Suppressor macrophage treated with lipopolysaccharide for 1 hour (primary cell): ENCODE measurements at places on chromosomes 16 and 17.
A peak's percentile ranks its signal among the peaks of the same experiment; 100 is the strongest.

DNA sequence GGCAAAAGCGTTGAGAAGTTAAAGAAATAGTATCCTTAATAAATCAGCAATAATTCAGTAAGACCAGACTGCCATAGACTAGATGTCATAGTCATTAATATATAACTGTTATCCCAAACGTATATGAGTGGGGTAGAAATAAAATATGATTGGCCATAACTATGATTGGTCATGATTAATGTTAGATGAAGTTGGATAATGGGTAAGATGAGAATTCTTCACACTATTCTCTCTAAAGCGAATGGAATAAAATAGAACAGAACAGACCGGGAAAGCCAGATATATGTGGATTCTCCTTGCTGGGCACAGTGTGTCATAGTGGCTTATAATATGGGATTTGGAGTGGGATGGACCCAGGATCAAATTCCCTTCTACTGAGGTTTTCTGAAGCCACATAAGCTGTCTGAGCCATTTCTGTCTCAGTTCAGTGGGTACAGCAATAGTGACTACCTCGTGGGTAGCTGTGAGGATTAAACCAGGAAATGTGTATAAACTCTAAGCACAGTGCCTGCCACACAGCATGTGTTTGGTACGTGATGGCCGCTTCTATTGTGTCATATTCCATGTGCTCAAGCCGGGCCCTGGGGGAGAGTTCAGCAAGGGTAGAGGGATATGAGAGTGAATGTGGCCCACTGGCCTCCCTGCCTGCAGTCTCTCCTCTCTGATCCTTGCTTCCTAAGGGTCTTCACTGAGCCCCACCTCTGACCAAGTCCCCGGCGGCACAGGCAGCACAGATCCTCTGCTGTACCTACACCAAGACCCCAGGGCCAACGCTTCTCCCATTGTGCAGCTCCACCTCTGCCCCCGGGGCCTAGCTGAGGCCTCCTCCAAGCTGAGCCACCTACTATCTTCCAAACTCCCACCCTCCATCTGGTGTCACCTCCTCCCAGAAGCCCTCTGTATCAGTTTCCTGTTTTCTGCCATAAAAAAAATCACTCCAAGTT, 3.7 kb downstream of the CETP start:
- peak; percentile 29 for DNase-seq

DNA sequence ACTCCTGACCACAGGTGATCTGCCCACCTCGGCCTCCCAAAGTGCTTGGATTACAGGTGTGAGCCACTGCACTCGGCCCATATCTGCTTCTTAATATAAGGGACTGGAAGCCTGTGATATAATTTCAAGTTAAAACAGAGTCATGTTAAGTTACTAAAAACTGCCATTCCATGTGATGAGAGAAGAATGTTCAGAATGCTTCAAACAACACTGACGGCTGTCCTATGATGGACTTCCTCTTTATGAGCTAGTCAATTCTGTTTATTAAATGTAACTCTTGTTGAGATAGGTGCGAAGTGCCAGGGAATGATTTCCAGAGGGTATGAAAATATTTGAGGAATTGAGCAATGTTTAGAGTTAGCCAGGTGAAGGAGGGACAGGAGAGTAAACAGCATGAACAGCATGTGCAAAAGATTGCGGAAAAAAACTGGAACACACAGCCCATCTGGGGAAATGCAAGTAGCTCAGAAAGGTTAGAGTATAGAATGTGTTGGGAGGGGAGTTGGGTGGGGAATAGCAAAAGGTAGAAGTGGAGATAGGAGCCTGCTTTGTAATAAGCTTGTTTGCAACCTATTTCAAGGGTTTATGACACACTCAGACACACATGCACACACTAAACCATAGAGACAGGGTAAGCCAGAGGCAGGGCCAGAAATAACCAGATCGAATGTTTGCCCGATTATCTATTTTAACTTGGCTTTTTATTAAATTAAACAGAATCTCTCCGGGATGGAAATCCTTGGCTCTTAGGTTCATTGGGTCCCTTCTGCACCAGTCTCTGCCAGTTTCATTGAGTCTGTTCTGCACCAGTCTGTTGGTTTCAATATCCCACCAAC, 135.6 kb upstream of the COX10 start:
- no peak for DNase-seq

GRCh38 chr17:80970762-80971703, 20.6 kb upstream of the CHMP6 start:
- no peak for DNase-seq

DNA sequence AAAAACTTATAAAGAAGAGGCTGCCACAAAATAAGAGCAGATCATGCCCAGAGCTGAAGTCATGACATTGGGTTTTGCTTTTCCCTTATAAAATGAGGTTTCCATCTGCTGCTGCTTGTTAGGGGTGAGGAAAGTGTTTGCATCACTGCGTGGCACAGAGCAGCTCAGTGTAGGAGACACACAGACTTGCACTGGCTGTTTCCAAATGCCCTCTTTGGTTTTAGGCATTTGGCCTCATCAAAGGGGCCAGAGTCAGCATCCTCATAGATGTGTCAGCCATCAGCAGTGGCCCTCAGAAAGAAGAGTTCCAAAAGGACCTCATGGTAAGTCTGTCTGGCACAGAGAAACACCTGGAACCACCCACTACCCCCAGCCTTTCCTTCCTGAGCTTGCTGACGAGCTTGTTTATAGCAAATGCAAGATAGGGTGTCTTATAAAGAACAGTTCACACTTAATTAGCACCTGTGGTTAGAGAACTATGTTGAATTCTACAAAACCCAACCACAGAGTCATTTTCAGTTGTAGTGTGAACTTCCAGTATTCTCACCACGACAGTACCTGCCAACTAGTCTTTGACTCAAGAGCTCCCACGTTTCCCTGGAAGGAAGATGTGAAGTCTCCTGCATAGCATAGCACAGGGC, 17.0 kb downstream of the VWA3A start:
- DNase-seq = no peak

DNA sequence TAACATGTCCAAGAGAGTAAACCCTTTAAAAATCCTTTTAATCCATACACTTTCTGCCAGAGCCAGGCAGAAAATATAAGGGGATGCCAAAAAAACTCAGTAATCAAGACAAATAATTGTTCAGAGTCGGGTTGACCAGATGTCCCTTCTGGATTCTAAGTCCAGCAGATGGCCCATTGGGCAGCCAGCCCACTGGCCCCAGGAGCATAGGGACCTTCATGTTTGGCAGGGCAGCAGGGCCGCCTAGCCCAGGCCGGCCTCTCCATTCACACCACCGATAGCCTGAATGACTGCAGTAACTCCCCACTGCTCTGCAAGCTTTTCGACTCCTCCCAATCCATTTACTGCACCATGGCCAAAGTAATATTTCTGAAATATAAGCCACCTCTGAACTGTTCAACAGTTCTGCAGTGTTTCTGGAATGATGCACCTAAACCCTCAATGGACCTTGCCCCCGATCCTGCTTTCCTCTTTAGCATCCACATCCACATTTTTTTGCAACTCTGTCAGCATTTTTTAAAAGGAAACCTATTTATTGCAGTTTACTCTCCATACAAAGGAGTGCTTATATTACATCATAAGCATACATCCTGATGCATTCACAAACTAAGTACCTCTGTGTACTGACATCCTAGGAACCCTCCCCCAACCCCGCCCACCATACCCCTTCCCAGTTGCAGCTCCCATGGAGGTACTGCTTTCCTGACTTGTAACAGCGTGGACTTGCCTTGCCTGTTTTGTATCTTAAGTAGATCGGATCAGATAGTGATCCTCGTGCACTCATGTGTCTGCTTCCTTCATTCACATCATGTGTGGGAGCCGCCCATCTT, 46.4 kb downstream of the LDHD start:
- DNase-seq = no peak
